Small intestine (tissue), 16 donors: ENCODE measurements at places on chromosomes 13 and 19.

DNA sequence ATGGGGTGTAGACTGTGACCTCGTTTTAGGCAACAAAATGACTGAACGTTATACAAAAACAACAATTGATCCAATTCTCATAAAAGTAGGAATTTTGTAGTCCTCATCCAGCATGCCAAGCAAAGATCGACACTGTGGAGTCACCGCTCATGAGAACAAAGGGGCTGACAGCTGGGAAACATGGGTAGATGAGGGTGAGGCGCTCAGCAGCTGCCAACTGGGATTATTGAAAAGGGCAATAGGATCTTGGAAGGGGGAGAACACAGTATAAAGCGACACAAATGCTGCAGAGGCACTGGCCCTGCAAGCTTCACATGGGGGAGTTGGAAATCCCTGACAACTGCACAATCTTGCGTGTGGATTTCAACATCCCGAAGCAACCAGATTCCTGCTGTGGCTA lies 5.4 kb upstream of the ZNF765 start:
- no peak for DNase-seq

DNA sequence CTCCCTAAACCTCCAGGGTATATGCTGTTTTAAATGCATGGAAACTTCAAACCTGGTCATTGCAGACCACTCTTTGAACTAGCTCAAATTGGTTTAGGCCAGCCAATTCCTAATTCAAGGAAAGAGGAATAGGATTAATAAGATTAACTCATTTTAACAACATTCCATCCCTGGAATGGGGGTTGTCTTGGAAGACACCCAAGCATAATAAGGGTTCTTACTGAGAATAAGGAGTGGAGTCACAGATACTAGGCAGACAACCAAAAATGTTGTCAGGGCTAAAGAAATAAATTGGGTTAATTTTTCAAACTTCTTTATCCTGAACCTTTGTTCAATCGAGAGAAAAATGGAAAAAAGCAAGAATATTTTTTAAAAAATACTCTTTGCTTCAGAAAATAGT lies 186.2 kb downstream of the PCDH9 start:
- no peak for DNase-seq

DNA sequence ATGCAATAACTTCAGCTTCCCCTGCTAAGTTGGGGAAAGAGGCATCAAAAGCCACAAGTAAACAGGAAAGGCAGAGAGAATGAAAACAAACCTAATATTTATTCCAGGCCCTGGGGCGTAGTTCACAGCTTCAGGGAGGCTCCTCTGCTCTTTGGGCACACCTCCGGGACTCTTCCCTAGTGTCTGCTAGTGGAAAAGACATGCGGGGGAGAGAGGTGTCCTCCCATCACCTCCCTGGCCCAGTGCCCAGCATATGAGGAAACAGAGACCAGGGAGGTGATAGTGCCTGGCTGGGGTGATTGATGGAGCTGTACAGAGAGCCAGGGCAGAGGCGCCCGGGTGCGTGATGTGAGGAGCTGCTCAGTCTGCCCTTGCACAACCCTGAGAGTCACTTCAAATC lies 71.0 kb downstream of the RASL11A start:
- DNase-seq, result no peak

GRCh38 chr13:102847272-102848234 lies 1.7 kb downstream of the ERCC5 start:
- DNase-seq, result peak; percentile 58

GRCh38 chr19:10224337-10224736 lies 6.8 kb downstream of the S1PR2 start:
- no peak for DNase-seq

DNA sequence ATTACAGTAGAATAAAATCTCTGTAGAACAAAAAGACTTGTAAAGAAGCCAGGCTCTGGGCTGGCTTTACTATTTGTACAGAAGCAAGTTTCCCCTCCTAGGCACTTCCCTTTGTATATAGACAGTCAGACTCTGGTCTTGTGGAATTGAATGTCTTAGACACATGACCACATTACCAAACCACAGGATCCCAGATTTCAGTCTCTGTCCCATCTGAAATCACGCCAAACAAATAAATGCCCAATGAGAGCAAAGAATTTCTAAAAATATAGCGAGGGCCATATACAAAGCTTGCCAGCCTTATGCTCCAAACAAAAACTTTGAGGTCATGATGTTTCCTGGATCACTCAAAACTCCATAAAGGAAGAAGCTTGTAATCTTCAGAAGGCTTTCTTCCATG lies 23.9 kb downstream of the CCDC70 start:
- DNase-seq, result no peak

DNA sequence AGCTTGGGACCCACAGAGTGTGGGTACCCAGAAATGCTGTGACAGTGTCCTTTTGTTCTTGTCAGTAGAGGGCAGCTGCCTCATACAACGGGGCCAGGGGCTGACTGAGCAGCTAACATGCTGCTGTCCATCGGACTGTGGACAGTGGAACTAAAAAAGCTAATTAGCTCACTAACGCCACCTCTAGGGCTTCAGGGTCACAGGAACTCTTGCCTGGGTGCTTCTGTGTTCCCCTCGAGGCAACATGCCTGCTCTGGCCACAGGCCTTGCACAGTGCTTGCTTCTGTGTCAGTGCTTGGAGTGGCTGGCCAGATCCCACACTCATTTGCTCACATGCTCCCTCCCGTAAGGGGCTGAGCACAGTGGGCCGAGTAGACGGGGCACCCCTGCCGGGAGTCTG lies 377.0 kb downstream of the OLFM4 start:
- DNase-seq, result no peak

- no peak for DNase-seq
Observed at GRCh38 chr19:2446381-2446780, 10.4 kb downstream of the LMNB2 start.

DNA sequence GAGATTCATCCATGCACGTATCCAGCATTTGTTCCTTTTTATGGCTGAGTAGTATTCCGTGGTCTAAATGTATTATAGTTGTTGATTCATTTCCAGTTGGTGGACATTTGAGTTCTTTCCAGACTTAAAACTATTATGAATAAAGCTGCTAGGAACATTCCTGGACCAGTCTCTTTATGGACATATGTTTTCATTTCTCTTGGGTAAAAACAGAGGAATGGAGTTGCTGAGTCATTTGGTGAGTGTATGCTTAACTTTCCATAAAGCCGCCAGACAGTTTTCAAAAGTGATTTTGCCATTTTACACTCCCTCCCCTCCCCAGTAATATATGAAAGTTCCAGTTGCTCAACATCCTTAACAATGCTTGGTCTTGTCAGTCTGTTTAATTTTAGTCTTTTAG lies 116.4 kb downstream of the TSHZ3 start:
- DNase-seq, result no peak

GRCh38 chr19:1523412-1524286 lies at the start of gene PLK5:
TSS of gene PLK5 (plus strand) at chr19:1524077. CDS start at chr19:1526997, 2,920 bp downstream.
- DNase-seq, result no peak

- no peak for DNase-seq
Observed at GRCh38 chr13:29105779-29106178, 285.6 kb downstream of the MTUS2 start.

GRCh38 chr13:29571876-29572570 lies 23.5 kb downstream of the SLC7A1 start:
- DNase-seq, result no peak

GRCh38 chr19:38375748-38376147 lies 1.4 kb downstream of the PSMD8 start:
- no peak for DNase-seq

GRCh38 chr19:13742756-13743155 lies 21.6 kb upstream of the MRI1 start:
- no peak for DNase-seq

- no peak for DNase-seq
Observed at GRCh38 chr19:3671680-3672574, 28.3 kb downstream of the PIP5K1C start.

DNA sequence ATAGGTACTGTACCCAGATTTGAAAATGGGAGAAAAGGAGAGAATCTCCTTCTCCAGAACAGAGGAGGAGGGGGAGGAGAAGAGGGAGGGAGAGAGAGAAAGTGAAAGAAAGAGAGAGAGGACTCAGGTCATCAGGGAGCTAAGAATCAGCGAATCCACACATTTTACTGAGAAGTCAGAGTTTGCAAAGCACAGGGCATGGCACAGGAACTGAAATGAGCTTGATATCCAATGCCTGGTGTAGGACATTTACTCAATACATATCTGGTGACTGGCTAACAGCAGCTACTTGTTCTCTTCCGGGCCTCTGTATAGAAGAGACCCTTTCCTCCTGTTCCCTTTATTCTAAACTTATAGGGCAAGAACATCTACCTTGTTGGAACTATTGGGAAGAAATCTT lies 375.1 kb downstream of the KLF5 start:
- DNase-seq, result no peak

DNA sequence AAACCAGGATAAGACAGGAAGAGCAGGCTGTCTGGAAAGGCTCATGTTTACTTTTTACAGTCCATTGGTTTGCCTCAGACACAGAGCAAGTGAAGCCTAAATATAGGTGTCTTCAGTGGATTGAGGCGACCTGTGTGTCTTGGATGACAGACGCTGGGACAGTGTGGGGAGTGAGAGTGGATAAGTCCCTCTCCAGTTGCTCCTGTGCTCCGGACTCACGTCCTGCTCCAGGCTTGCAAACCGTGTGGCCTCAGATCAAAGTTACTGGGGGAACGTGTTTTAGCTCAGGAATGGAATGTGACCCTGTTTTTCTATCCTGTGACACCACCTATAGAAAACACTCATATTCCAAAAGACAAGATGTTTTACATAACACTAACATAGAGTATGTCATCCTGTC lies 465.7 kb downstream of the MYO16 start:
- DNase-seq, result no peak

- DNase-seq, result no peak
Observed at GRCh38 chr13:113129480-113129879, 6.9 kb downstream of the F10 start.

DNA sequence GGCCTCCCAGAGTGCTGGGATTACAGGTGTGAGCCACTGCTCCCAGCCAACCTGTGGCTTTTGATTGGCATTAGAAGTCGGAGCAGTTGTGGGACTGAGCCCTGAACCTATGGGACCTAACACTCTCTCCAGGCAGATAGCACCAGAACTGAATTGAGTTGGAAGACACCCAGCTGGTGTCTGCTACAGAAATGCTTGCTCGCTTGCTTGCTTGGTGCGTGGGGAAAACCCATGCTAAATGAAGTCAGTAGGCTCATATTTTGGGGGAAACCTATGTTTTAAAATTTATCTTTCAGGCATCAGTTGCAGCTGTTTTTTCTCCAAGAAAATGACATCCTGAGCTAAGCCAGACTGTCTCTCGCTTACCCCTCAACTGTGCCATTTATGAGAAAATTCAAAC lies 158.5 kb upstream of the RFC3 start:
- DNase-seq, result no peak

DNA sequence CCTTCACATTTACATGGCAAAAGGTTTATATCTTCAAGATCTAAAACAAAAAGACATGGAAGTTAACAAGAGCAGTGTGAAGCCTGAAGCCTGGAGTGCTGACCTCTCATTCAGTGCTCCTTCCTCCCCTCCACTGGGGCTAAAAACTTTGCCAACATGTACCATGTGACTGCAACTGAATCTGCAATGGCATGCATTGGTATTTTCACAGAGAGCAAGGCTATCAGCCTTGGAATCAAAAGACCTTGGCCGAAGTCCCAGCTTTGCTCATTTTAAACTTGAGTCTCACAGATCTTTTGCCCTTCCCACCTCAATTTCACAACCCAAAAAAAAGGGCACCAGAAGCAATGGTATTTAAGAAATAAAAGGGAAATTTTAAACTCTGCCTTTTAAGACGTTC lies 325.1 kb downstream of the DCT start:
- no peak for DNase-seq

DNA sequence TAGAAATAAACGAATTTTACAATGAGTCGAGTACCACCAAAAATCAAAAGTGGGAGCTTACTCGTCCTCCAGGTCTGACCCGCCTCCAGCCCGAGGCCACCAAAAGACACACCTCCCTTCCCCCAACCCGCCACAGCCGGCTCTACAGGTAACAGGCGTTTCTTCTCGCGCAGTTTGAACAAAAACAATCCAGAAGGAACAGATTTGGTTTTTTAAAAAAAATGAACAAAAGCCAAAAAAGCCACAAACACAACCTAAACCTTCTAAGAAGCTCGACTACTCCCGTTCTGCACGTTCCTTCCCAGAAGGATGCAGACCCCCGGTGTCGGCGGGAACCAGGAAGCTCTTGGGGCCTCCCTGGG lies 671 bp downstream of the ZDHHC20 start:
- DNase-seq, result peak; percentile 70

DNA sequence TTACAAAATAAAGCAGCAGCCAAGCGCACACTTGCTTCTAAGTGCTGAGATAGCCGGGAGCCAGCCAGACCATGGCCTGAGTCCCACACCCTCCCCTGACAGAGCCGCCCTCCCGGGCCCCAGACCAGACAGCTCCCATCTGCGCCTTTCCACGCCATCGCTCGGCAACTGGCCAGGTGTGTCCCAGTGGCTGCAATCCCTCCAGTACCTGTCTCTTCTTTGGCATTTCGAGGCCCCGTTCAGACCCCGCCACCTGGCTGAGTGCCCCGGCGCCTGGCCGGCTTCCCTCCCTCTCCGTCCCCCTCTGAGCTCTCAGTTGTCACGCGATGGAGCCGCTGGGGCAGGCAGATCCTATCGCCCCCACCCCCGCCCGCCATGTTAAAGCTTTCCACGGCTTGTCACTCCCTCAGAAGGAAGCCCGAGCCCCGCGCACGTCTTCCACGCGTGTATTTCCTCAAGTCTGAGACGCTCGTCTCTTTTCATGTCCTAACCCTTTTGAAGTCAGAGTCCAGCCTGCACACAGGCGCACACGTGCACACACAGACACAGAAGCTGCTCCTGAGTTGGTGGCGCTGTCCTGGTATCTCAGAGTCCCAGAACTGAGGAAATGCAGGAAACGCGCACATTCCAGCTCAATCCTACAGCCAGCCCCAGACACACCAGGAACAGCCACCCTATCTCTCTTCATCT lies 7.9 kb downstream of the MLLT1 start:
- peak; percentile 70 for DNase-seq

DNA sequence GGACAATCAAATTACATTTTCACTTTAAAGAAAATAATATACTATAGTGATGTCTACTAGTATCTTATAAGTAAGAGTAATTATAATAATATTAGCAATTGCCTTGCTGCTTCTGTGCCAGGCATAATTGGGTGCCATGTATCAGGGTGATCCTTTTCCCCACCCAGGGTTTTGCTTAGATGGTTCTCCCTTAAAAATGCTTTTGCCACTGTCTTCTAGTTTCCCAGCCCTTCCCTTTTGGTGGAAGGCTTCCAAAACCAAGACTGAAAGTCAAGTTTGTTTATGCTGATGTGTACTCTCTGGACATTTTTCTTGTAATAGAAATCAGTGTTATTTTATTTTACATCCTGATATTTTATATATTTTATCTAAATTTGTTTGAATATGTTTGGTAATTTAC lies 77.8 kb downstream of the ITGBL1 start:
- DNase-seq, result no peak

DNA sequence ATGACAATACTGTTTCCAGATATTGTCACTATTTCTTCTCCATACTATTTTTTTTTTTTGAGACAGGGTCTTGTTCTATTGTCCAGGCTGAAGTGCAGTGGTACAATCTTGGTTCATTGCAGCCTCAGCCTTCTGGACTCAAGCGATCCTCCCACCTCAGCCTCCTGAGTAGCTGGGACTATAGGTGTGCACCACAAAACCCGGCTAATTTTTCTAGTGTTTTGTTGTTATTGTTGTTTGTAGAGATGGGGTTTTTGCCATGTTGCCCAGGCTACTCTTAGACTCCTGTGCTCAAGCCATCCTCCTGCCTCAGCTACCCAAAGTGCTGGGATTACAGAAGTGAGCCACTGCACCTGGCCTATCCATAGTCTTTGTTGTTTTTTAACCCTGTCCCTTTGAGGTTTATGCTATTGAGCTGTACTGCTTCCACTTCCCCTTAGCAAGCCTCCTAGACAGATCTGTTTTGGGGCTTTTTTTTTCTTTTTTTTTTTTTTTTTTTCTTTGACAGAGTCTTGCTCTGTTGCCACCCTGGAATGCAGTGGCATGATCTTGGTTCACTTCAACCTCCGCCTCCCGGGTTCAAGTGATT lies 27.6 kb upstream of the MAP3K10 start:
- no peak for DNase-seq
